Activated CD4-positive, alpha-beta T cell treated with anti-CD3 and anti-CD28 coated beads, Interleukin-2, amount 10 ng/mL, durations not matched to agents 24 days and 14 days (primary cell): ENCODE measurements at places on chromosomes 2 and 18.

GRCh38 chr2:42960002-42960841 is 167.8 kb upstream of the HAAO start:
- no peak for DNase-seq

DNA sequence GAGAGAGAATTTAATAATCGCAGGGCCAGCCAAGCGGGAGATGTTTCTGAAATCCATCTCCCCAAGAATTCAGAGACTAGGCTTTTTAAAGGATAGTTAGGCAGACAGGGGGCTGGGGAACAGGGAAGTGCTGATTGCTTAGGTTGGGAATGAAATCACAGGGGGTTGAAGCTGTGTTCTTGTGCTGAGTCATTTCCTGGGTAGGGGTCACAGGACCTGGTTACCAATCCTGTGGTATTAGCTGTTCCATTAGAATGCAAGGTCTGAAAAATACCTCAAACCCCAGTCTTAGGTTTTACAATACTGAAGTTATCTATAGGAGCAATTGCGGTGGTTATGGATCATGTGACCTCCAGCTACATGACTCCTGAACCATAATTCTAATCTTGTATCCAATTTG is 4.6 kb downstream of the SP140 start:
- no peak for DNase-seq

DNA sequence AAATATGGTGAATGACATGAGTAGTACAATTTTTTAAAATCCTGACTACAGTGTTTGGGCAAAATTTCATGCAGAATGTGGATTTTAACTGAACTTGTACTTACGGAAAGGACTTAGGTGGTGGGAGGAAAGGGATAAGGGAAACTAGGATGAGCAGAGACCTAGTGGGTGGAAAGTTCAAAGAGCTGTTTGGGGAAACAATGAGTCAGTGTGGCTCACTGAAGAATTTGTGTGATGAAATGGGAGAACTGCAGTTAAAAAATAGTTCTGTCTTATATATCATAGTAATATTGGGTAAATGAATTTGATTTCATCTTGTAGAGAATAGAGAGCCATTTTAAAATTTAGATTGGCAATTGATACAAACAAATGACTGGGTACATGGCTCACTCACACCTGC is 220.1 kb upstream of the CTAGE1 start:
- DNase-seq, result no peak

- no peak for DNase-seq
These were observed 188.9 kb upstream of the RPRM start for GRCh38 chr2:153667475-153667874.

GRCh38 chr2:235851828-235852525 is 316.2 kb downstream of the GBX2 start:
- DNase-seq, result no peak

DNA sequence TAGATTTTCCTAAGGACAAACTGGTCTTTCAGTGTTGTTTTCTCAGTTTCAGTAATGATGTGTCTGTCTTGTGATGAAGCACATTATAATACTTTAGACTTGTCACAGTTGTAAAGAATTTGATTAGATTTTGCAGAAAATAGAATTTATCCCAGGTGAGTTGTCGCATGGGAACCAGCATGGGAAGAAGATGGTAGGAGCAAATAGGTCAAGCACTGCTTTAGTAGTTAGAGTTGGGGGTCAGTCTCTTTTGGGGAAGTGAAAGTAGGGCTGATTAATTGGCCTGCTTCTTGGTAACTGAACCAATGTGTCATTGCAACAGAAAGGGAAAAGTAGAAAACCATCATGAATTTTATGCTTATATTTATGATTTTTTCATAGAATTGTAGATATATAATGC is 153.2 kb upstream of the MYO3B start:
- no peak for DNase-seq

DNA sequence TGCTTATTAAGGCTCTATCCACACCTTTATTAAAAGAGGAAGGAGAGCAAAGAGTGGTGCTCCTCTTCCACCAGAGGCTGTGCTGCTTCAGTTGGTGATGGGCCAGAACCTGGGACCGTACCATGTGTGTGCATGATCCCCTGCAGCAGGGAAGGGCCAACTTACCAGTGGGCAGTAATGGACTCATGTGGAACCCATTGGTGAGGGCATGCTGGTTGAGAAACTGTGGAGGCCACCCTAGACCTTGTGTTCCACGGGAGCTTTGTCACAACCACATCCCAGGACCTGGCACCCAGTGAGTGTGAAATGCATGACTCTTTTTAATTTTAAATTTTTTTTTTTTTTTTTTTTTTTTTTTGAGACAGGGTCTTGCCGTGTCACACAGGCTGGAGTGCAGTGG is 5.4 kb downstream of the UBE2F start:
- DNase-seq, result no peak

DNA sequence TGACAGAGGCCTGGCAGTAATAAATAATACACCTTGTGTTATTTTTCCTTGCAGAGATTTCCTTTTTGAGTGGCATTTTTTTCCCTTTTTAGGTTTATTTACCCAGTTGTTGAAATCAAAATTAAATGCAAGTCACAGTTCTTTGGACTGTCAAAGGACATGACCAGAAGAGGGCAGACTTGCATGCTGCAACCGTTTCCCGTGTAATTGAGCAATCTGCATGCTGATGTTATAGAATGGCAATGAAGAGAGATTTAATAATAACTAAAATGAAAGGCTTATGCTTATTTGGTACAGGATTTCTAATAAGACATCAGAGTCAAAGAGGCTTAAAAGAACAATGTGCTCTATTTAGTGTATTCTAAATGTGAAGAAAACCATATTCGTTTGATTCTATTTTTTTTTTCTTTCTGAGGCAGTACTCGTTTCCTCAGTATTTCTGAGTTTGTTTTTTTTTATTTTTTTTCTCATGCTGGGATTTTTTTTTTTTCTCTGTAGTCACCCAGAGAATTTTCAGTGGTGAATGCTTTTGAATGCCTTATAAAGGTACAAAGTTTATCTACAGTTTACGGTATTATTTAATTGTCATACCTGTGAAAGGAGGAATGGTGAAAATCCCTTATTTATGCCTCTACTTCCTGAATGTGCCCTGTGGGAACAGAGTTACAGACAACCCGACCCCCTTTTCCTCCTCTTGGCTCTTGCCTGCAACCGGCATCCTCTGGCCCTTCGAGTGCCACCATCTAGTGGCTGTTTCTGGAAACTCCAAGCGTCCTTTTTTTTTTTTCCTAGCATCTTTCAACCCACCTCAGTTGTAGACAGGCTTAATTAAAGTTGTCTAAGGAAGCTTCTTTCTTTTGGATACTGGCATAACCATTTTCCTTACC is 368.5 kb downstream of the LRRTM1 start:
- DNase-seq, result peak; percentile 62

DNA sequence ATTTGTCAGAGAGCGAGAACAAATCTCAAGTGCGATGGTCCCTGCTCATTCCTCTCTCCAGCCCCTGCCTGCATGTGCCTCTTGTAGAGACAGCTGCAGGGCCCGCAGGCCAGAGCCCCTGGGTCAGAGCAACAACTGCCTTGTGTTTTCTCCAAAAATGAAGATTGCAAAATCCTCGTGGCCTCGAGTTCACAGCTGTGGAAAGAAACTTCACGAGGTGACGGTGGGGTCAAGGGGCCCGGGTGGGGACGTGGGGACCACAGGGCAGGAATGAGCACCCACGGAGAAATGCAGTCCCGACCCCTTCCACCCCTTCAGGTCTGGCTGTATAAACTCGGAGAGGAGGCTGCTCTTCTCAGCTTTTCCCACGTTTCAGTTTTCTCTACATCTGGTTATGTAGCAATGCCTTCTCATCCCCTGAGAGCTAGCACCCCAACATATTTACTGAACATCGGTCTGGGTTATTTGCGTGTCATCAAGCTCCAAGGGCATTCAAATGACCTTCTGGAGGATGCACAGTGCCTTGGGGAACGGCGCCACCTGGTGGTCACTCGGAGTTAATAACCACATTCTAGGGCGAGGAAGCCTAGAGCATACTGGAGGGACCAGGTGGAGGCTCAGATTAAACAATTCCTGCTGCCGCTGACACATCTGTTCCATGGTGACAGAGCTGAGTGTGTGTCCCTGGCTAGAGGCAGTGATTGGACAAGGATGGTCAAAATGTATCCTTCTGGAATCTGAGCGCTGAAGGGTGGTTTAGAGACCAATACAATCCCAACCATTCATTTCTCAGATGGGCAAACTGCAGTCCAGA is 91.4 kb upstream of the CYRIA start:
- peak; percentile 89 for DNase-seq

- peak; percentile 87 for DNase-seq
These were observed 62.3 kb upstream of the CCDC195 start for GRCh38 chr2:224778474-224778877.

GRCh38 chr2:45625824-45626223 is 14.8 kb upstream of the SRBD1 start:
- DNase-seq, result no peak

GRCh38 chr2:100821255-100821910 is 1.4 kb downstream of the NPAS2 start:
- no peak for DNase-seq
